ENCODE measurements at places on chromosomes 11 and 22. TPM values are rescaled to one million over a fixed set of nuclear protein-coding genes. Genes with fewer than 3 reads are reported as not detected.
A peak's percentile ranks its signal among the peaks of the same experiment; 100 is the strongest.

CD3G gene
- 0.50 TPM for total RNA-seq

GRCh38 chr11:44695169-44695833, 31.5 kb upstream of the TSPAN18 start:
- no peak for DNase-seq
- no peak overlapping the region for H3K4me3 ChIP-seq
- no peaks in the 10 kb centered on the region for H3K36me3 ChIP-seq
- H3K27me3 ChIP-seq, result no peaks in the 10 kb centered on the region

APOA1 gene
- total RNA-seq, result not detected

CCDC89 gene
- not detected for total RNA-seq

DNA sequence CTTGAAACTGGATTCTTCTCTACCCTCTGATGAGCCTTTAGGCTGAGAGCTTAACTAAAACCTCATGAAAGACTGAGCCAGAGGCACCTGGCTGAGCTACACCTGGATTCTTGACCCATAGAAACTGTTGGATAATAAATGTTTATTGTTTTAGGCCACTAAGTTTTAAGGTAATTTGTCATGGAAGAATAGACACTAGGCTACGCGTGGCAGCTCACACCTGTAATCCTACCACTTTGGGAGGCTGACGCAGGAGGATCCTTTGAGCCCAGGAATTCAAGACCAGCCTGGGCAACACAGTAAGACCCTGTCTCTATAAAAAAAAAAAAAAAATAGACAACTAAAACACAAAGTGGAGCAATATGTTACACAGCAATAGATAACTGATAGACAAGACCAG, 29.2 kb upstream of the UPB1 start:
- no peak for DNase-seq
- H3K4me1 ChIP-seq, result no peaks in the 10 kb centered on the region
- H3K4me3 ChIP-seq, result no peak overlapping the region
- H3K27me3 ChIP-seq, result no peaks in the 10 kb centered on the region
- H3K36me3 ChIP-seq, result no peaks in the 10 kb centered on the region

GRCh38 chr11:78525720-78526119, 48.9 kb downstream of the NARS2 start:
- H3K36me3 ChIP-seq, result no peaks in the 10 kb centered on the region
- no peak for DNase-seq
- no peaks in the 10 kb centered on the region for H3K27me3 ChIP-seq
- no peak overlapping the region for H3K27ac ChIP-seq

PRRG4 gene
- total RNA-seq, result 2.1 TPM

MPPED2 gene
- 4.3 TPM for total RNA-seq

DNA sequence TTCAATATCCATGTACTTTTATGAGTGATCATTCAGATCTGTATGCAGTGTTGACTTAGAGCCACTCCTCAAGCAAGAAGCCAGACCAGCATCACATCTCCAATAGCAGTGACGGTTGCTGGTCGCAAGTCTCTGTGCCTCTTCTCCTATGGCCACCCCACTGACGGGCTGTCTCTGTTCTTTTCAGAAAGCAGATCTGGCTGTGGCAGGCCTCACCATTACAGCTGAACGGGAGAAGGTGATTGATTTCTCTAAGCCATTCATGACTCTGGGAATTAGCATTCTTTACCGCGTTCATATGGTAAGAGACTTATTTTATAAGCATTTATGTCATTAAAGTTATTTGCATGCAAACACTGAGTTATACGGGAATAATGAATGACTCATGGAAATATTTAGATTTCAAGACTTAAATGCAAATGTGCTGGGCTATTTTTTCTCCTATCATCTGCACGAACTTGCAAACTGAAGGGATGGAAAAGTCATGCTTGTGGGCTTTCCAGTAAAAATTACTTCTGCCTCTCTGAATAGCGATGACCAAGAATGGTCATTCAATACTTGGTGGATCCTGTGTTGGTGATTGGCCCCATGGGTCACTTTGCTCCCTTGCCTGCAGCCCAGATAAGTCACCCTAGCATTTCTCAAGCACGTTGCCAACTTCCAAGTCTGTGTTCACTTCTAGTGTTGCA, 83.6 kb upstream of the TBCEL start:
- no peaks in the 10 kb centered on the region for H3K4me1 ChIP-seq
- DNase-seq, result no peak
- no peak overlapping the region for H3K4me3 ChIP-seq
- no peak overlapping the region for H3K27ac ChIP-seq
- no peaks in the 10 kb centered on the region for H3K27me3 ChIP-seq

DNA sequence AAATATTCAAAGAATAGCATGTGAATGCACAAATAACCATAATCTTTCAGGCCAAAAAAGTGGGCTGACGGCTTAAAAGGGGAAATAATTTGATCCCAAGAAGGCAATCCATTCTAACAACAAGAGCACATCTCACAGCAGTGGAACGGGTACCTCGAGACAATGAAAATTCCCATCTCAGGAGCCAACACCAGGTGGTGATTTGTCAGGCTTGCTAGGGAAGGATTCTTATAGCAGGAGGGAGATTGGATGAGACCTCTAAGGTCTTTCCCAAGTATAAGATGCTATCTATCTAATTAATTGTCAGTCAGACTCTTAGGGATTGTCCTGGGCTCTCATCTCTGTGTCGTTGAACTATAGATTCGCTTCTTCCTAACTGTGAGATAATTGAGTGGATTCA, 284.0 kb downstream of the ETS1 start:
- DNase-seq, result no peak
- H3K27me3 ChIP-seq, result no peaks in the 10 kb centered on the region
- H3K4me3 ChIP-seq, result no peak overlapping the region
- no peaks in the 10 kb centered on the region for H3K4me1 ChIP-seq

GRCh38 chr11:17695454-17696441, 23.6 kb upstream of the MYOD1 start:
- H3K4me1 ChIP-seq, result no peaks in the 10 kb centered on the region
- no peak for DNase-seq
- H3K27me3 ChIP-seq, result no peaks in the 10 kb centered on the region
- no peaks in the 10 kb centered on the region for H3K36me3 ChIP-seq
- no peak overlapping the region for H3K4me3 ChIP-seq

FOLH1 gene
- total RNA-seq, result not detected

DNA sequence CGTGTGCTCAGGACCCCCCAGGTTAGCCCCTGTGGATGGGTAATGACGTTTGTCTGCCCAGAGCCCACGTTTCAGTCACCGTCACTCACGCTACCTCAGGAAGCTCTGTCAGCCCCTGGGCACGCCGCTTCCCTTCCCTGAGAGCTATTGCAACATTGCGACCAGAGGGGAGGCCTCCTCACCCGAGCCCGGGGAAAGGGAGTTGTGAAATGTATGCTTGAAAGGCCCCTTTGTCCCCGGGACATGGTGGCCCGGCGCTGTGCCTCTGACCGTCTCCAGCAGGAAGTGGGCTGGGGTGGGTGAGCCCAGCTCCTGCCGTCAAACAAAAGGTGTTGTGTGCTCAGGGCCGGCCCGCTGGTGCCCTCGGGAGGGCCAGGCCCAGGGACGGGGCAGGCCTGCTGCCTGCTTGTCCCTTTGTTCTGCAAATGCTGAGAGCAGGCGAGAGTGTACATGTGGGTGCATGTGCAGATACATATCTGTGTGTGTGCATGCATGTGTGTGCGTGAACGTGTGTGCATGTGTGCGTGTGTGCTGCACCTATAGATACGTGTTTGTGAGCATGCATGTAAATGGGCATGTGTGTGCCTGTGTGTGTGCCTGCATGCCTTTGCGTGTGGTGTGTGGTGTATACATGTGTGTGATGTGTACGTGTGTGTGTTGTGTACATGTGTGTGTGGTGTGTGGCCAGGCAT, 1125.0 kb downstream of the BRD1 start:
- peak overlapping the region; percentile 59 for H3K27ac ChIP-seq
- H3K36me3 ChIP-seq, result no peaks in the 10 kb centered on the region
- no peaks in the 10 kb centered on the region for H3K27me3 ChIP-seq
- no peak overlapping the region for H3K4me3 ChIP-seq
- peak; percentile 64 for DNase-seq
- no peaks in the 10 kb centered on the region for H3K4me1 ChIP-seq

DNA sequence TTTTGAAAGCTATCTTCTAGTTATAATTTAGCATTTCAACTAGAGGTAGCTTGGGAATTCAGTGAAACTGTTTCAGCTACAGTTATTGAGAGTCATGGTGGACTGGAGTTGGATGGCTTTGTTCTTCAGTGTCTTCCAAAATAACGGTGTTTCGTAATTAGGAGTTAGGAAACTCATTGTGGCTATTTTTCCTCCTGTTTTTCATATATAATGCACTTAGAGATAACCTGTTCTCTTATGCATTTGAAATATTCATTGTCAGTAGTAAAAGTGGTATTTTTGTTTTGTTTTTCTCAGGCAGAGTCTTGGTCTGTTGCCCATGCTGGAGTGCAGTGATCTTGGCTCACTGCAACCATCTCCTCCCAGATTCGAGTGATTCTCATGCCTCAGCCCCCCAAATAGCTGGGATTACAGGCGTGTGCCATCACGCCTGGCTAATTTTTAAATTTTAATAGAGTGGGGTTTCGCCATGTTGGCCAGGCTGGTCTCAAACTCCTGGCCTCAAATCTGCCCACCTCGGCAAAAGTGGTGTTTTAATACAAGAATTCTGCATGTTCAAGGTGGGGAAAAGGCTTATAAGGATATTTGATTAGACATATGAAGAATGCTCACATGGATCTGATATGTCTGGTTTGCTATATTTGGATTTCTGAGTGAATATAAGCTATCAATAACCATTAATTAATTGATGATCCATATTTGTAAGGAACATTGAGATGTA, 12.7 kb downstream of the PDHX start:
- H3K27me3 ChIP-seq, result no peaks in the 10 kb centered on the region
- peaks cover 61% of the 10 kb centered on the region for H3K4me1 ChIP-seq
- no peaks in the 10 kb centered on the region for H3K36me3 ChIP-seq
- DNase-seq, result no peak

GRCh38 chr11:82355313-82355823, 378.3 kb downstream of the FAM181B start:
- H3K27me3 ChIP-seq, result no peaks in the 10 kb centered on the region
- H3K36me3 ChIP-seq, result no peaks in the 10 kb centered on the region
- no peaks in the 10 kb centered on the region for H3K4me1 ChIP-seq
- no peak for DNase-seq
- no peak overlapping the region for H3K27ac ChIP-seq

GRCh38 chr22:38861927-38862326, 10.1 kb downstream of the CBX6 start:
- DNase-seq, result no peak
- H3K4me3 ChIP-seq, result no peak overlapping the region
- H3K36me3 ChIP-seq, result peaks cover 3% of the 10 kb centered on the region

ARHGAP8 gene
- total RNA-seq, result 8.6 TPM

DNA sequence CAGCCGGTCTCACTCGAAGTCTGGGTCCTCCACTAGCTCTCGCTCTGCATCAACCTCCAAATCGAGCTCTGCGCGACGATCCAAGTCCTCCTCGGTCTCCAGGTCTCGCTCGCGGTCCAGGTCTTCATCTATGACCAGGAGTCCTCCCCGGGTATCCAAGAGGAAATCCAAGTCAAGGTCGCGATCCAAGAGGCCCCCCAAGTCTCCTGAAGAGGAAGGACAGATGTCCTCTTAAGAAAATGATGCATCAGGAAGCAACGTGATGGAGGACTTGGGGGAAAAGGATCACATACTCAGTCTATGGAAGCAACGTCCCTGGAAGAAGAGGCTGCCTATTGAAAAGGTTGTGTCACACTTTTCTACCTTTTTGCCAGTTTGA, 1.1 kb downstream of the SRSF8 start:
- H3K36me3 ChIP-seq, result no peaks in the 10 kb centered on the region
- peak overlapping the region; percentile 80 for H3K4me3 ChIP-seq
- no peaks in the 10 kb centered on the region for H3K27me3 ChIP-seq
- peaks cover 18% of the 10 kb centered on the region for H3K4me1 ChIP-seq
- DNase-seq, result no peak

- H3K27me3 ChIP-seq, result no peaks in the 10 kb centered on the region
- peaks cover 20% of the 10 kb centered on the region for H3K4me1 ChIP-seq
- peak; percentile 31 for DNase-seq
- no peak overlapping the region for H3K4me3 ChIP-seq
Observed at GRCh38 chr11:3853899-3854659, 1.4 kb upstream of the STIM1 start.

YPEL1 gene
- 2.5 TPM for total RNA-seq

ZFPL1 gene
- total RNA-seq, result 19.6 TPM

DNA sequence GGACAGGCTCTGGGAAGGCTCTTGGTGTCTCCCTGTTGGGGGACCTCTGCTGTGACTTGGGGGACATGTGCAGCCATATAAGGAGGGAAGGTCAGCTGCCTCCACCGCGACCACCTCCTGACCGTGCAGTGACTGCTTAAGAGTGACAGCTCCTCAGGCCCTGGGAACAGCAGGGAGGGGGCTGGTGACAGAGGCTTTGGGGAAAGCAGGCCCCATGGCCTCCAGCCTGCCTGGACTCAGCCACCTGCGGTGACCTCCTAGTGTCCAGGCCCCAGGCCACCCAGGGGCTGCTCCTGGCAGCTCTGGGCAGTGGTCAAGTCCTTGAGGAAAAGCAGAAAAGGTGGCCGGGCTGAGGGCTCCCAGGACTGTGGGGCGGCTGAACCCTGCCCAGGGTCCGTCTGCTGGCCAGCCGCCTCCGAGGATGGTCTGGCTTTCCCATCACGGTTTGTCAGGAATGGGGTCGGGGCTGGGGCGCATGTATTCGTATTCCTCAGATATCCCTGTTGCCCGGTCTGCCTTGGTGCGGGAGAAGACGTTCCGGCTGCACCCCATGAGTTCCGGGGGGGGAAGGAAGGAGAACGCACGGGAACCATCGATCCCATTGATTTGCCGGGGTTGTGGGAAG, 96.8 kb downstream of the WNT7B start:
- H3K27me3 ChIP-seq, result no peaks in the 10 kb centered on the region
- no peak for DNase-seq
- no peaks in the 10 kb centered on the region for H3K4me1 ChIP-seq
- H3K36me3 ChIP-seq, result no peaks in the 10 kb centered on the region

DNA sequence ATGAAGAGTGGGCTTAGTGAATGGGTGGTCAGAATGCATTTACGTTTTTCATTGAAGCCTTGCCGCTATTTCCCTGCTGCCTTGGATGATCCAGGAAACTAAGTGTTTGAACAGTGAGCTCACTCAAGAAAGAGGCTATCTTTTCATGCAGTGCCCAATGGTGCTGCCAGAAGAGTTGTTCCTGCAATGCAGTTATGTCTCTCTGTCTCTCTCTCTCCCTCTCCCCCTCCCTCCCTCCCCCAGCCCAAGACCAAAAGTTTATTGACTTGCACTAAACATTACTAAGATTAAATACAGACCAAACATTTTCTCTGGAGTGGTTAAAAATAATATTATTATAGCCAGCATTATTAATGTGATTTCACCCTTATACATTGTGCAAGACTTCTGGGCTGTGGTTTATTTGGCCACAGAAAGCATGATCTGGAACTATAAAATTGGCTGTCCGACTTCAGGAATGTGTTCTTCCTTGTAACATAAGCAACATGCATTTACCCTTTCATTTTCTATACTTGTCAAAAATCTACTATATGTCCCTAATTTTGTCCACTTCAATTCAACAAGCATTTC, 6.6 kb upstream of the FUT4 start:
- H3K27ac ChIP-seq, result no peak overlapping the region
- no peaks in the 10 kb centered on the region for H3K36me3 ChIP-seq
- H3K4me3 ChIP-seq, result no peak overlapping the region
